ENCODE measurements at places on chromosomes 11 and 22.
A peak's percentile ranks its signal among the peaks of the same experiment; 100 is the strongest.

DNA sequence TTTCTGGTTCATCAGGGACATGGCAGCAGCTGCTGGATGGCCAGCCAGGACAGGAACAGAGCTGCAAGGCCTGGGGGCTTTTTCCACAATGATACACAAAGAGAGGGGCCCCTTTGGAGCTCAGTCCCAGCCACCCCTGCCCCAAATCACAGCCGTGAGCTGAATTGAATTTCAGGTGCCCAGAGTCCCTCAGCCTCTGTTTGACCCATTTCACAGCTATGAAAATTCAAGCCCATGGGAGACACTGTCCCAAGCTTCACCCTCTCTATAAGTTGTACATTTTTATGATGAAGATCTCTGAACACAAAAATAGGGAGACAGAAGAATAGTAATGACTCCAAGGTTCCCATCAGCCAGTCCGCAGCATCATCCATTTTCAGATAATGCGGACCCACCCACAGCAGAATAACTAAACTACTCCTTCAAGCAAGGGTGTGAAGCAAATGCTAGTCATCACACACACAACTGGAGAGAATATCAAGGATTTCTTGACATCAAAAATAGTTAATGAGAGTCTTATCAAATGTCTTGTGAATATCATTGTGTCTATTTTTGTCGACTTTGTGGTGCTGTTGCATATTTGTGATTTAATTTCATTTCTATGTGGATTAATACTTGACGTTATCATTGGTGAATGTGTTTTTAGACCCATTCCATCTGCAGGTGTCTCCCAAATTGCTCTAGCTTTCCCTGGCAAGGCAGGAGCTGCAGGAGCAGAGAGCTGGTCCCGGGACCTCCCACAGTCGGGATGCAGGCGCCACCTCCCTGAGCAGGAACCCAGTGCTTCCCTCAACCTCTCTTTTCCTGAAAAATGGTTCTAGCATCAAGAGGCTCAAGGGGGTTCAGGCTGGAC, 24.7 kb downstream of the IGLL5 start:
- DNase-seq, result no peak

GRCh38 chr11:61155312-61155711, 5.9 kb downstream of the VPS37C start:
- DNase-seq, result no peak

GRCh38 chr11:134082990-134083389, 14.1 kb downstream of the JAM3 start:
- no peak for DNase-seq

DNA sequence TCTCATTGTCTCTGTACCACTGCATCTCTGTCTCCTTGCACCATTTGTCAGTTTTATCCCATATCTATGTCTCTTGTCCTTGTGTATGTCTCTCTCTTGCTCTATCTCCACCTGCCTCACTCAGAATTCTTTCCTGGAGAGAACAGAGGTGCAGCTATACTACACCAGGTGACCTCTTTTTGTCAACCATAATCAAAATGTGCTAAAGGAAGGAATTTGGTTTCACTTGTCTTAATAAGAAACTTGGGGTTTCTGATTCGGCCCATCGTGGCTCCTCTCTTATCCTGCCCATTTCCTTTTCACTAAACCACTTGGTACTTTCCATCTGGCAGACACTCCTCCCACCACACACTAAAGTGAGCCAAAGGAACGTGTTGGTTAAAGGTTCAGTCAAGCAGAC, 2.0 kb upstream of the C11orf42 start:
- DNase-seq, result no peak

- no peak for DNase-seq
Measured at GRCh38 chr11:58807343-58807742, 37.2 kb downstream of the GLYATL2 start.

- no peak for DNase-seq
Measured at GRCh38 chr11:10504490-10504889, 36.5 kb downstream of the RNF141 start.

GRCh38 chr11:746289-747157, 741 bp upstream of the TALDO1 start:
- DNase-seq, result no peak

DNA sequence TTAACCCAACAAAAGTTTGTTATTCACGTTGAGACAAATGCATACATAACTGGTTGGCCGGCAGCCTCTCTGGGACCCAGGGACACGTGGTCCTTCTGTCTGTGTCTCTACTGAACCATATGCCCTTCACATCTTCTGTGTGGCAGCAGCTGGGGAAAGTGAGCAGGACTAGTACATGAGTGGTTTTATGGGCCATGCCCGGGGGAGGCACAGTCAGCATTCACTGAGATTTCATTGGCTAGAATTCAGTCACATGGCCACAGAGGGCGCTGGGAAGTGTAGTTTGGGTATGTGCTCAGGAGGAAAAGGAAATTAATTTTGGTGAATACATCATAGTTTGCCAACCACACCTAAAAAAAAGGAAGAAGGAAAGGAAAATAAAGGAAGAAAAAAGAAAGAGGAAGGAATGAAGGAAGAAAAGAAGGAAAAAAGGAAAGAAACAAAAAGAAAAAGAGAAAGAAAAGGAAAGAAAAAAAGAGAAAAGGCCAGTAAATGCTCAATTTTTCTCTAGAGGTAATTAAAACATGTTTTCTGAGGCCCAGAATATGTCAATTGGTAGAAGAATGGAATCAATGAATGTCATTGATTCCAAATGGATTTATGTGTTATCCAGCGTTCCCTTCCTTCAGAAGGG, 55.9 kb upstream of the KIRREL3 start:
- DNase-seq, result no peak

GRCh38 chr22:25451480-25452114, 112.9 kb upstream of the GRK3 start:
- no peak for DNase-seq

DNA sequence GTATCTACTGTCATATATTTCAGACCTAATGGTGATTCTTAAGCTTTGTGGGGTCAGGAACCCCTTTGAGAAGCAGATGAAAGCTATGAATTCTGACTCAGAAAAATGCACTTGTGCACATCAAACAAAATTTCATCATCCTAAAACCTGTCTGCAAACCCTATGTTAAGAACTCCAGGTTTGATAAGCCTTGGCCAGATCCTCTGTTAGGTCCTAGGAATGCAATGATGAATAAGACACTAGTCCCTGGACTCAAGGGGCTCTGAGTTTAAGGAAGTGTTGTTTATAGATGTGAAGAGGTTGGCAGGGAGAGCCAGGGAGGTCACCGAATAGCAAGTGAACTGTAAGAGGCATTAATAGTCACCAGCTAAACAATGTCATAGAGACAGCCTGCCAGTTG, 103.2 kb downstream of the SPON1 start:
- no peak for DNase-seq

GRCh38 chr11:8584082-8584481, 9.9 kb downstream of the STK33 start:
- no peak for DNase-seq

GRCh38 chr11:116691771-116692177, 81.0 kb downstream of the BUD13 start:
- DNase-seq, result no peak

GRCh38 chr22:27088026-27088425, 430.6 kb downstream of the MIAT start:
- peak; percentile 85 for DNase-seq

GRCh38 chr11:128893578-128894285, 2.6 kb downstream of the KCNJ5 start:
- DNase-seq, result no peak

- no peak for DNase-seq
Measured at GRCh38 chr11:30926130-30926529, 340.0 kb upstream of the MPPED2 start.
